Activated CD4-positive, CD25-positive, alpha-beta regulatory T cell (primary cell): ENCODE measurements at places on chromosomes 7 and 10.

GRCh38 chr7:151626422-151627115 is 106.9 kb upstream of the RHEB start:
- no peak for DNase-seq

GRCh38 chr10:123392182-123392963 is 238.2 kb downstream of the BUB3 start:
- DNase-seq: no peak

- no peak for DNase-seq
These were observed 12.9 kb downstream of the INSIG1 start for GRCh38 chr7:155310425-155311114.

GRCh38 chr10:3992382-3993178 is 207.6 kb upstream of the KLF6 start:
- DNase-seq: no peak

GRCh38 chr7:132161533-132161915 is 414.7 kb downstream of the PLXNA4 start:
- DNase-seq: no peak

GRCh38 chr10:66999762-67000545 is 74.1 kb downstream of the LRRTM3 start:
- DNase-seq: no peak

- DNase-seq: no peak
These were observed 17.3 kb downstream of the CAMK2B start for GRCh38 chr7:44307905-44308595.

GRCh38 chr10:69439813-69440506 is 11.3 kb upstream of the TSPAN15 start:
- DNase-seq: no peak

DNA sequence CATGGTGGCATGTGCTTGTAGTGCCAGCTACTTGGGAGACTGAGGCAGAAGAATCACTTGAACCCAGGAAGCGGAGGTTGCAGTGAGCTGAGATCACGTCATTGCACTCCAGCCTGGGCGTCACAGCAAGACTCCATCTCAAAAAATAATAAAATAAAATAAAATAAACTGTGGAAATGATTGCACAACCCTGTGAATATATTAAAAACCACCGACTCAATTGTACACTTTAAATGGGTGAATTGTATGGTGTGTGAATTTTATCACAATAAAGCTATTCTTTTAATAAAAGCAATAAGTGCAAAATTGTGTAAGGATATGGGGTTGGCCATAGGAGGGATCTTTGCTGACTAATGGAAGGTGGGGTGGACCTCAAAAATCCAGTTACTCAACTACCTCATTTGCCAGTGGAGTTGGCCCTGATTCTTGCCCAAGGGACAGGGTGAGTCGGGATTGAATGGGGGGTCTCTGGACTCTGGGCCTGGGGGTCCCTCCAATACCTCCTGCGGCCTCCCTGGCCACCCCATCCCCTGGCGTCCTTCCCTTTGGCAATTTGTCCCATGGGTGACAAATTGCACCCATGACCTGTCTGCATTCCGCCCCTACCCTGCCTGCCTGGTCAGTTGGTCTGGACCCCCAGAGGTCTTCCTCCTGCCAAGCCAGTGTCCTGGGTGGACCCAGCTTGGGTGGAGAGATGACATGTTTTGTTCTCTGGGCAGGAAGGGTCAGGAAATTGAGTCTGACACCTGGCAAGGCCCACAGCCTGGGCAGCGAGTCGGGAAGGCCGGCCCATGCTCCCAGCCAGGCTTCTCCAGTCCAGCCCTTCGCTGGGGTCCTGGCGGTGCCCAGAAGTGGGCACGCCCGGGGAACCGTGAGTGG is 61.7 kb upstream of the ELN start:
- no peak for DNase-seq

DNA sequence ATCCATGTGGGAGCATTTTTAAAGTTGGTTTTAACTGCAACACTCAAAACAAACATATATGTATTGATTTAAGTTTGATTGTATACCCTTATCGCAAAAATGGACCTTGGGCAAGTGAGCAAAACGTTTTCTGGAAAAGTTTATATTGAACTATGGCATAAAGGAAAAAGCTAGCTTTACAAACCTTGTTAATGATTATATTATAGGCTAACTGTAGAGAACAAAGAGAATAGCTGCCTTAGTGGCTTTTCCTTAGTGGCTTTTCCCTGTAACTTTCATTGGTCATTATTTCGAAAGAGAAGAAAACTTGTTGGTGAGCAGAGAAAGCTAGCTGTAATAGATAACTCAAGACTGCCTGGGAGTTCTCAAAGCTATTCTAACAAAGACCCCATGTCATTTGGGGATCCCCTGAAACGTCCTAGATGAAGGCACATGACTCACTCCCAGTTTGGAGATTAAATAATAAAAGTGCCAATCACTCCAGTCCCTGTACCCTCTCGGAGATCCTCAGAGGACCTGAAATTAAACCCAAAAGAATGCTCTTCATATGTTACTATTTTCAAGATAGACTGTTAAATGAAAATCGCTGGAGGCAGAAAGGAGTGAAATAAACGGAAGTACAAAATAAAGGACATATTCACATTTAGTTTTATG is 92.1 kb downstream of the SRI start:
- DNase-seq: no peak
